CD4-positive, alpha-beta T cell treated with Interleukin-12 subunit alpha and Interleukin-12 subunit beta, for 1 hour (primary cell): ENCODE measurements at places on chromosomes 13 and 19.
A peak's percentile ranks its signal among the peaks of the same experiment; 100 is the strongest.

GRCh38 chr13:77239312-77239711, 87.6 kb downstream of the MYCBP2 start:
- DNase-seq = no peak

GRCh38 chr13:105513448-105513847, 1022.0 kb downstream of the EFNB2 start:
- no peak for DNase-seq

GRCh38 chr19:30692879-30693503, 320.8 kb downstream of the ZNF536 start:
- DNase-seq = no peak

- DNase-seq = peak; percentile 67
Observed at GRCh38 chr13:111177081-111177711, 62.1 kb downstream of the ARHGEF7 start.

- DNase-seq = no peak
Observed at GRCh38 chr19:6752256-6753177, 13.0 kb downstream of the TRIP10 start.
